ENCODE measurements at places on chromosomes 2 and 18. TPM values are rescaled to one million over a fixed set of nuclear protein-coding genes. Genes with fewer than 3 reads are reported as not detected.

Gene ACADL
- total RNA-seq, result 0.63 TPM

Gene DNAJC5G
- total RNA-seq, result not detected

Gene MYL1
- not detected for total RNA-seq

Gene BCL2L11
- total RNA-seq, result 2.2 TPM

All from fibroblast of the aortic adventitia (primary cell).